ENCODE measurements at places on chromosomes 1 and 21.

DNA sequence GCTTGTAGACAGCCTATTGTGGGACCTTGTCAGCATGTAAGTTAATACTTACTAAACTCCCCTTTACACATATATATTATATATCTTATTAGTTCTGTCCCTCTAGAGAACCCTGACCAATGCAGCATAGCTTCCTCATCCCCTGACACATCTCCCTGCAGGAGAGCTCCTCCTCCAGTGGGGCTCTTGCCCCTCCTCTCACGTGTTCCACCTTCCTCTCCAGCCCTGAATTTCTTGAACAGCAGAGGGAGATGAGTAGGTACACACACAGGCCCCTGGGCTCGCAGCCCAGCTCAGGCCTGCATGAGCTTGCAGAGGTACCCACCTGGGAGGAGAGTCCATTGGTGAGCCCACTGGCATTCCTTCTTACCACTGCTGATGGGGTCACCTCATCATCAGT lies 27.3 kb upstream of the GOLT1A start:
- no peak for DNase-seq

- DNase-seq: no peak
Observed at GRCh38 chr21:41660748-41661147, 106.1 kb downstream of the RIPK4 start.

DNA sequence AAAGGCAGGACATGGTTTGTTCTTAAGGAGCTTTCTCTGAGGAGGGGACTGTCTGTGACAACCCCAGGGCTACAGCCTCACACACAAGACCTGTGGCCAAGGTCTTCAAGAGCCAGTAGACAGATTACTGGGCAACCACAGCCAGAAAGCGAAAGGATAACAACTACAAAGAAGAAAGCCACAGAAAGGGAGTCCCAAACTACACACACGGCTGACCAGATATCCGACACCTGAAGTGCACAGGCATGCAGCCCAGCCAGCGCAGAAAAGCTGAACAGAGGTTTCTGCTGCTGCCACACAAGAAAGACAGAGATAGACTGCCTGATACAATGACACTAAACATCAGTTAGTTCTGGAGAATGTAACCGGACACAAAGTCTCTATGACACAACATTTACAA lies 21.4 kb upstream of the NADK start:
- no peak for DNase-seq

DNA sequence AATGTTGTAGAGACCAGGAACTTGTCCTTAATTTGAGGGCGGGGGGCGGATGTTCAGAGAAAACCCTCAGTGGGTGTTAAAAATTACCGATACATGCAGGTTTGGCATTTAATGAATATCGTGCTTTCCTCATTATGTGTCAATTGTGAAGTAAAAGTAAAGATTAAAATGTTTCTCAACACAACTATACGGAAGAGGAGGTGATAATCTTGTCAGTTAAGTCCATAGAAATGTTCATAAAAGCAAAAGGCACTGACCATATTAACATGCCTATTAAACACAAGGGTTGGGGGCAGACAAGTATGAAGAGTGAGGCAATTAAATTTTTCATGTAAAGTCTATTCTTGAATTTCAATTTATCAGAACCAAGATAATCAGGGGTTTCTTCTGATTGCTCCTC lies 1.3 kb downstream of the BRINP3 start:
- DNase-seq: no peak

DNA sequence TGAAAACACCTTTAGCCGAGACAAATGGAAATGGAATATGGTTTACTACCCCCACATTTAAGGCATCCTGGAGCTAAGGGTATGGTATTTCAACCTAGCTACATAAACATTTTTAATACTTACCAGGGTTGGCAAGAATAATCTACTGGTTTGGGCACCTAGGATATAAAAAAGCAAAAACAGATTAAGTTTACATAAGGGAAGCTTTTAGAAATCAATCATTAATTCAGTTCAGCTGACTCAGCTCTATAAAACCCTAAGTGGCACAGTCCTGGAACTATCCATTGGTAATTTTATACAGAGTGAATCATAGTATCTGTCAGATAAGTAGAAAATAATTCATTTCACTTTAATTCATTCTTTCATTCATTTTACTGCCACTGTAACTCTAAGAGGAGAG lies 355.2 kb downstream of the VAV3 start:
- DNase-seq: no peak
